AG10803 (cell line): ENCODE measurements at places on chromosomes 1 and 21.

DNA sequence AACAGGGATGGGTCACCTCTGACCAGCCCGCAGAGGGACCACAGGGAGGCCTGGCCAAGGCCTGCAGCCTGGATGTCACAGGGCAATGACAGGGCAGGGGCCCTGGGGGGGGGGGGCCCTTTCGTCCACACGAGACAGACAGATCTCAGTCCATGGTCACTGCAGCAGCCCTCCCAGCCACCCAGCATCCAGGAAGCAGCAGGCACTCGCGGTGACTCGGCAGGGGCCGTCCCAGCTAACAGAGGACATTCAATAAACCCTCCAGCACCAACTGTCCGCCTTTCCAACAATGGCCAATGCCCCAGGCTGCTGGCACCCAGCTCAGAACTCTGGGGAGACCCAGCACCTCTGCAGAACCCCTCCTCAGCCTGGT, 32.9 kb downstream of the MEGF6 start:
- no peak for DNase-seq

GRCh38 chr1:214337015-214337414, 56.1 kb downstream of the SMYD2 start:
- no peak for DNase-seq

GRCh38 chr1:24656046-24656445, 12.9 kb downstream of the SRRM1 start:
- DNase-seq: no peak

DNA sequence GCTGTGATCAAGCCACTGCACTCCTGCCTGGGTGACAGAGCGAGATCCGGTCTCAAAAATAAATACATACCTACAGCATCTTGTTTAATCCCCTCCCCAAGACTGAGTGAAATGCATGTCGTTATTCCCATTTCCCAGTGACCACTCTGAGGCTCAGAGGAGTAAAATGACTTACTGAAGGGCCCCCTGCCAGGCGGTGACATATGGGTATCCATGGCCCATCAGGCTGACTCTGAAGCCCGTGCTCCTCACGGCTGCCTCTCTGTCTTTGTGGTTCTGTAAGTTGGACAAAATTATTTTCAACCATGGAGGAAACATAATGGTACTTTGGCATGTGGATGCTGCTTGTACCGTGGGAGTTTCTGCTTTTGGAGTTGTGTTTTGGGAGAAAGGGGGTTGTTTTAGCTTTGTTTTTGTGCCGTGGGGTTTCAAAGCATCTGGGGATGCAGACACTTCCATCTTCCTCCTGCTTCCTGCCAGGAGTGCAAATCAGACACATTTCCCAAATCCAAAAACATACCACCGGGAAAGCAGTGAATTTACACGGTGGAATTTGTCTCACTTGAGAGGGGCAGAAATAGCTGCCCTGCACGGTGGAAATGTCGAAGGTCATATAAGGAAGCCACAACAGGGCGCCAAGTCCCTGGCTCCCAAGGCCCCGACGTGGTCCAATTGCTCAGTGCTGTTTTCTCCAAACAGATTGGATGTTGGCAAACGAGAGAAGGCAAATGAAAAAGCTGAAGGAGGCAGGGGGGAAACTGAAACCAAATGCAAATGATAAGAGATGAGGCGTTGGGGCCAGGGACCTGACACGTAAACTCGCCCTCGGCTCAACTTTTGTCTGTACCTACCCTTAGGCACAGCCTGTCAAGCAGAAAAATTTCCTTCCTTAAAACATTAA, 17.1 kb upstream of the PINK1 start:
- DNase-seq: peak; percentile 18

- no peak for DNase-seq
These were observed 21.2 kb downstream of the STXBP3 start for GRCh38 chr1:108767708-108768107.

- no peak for DNase-seq
These were observed 113.6 kb upstream of the GADD45A start for GRCh38 chr1:67571406-67571805.

DNA sequence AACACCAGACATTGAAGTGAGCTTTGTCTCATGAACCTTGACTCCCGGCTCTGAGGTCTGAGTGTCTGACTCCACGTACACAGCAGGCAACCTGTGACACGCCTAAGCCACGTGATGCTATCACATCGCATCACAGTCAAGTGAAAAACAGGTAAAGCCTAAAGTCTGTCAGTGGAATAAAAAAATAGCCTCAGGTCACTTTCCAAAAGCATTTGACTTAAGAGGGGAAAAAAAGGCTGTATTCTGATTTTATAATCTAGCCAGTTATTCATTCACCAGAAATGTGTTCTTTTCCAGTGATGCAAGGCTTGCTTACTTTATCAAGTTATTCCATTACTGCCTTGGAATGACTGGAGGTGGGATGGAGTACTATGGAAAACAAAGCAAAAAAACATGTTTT, 163.2 kb upstream of the HMCN1 start:
- DNase-seq: no peak

- DNase-seq: no peak
These were observed 36.6 kb downstream of the XCL2 start for GRCh38 chr1:168507231-168507630.

DNA sequence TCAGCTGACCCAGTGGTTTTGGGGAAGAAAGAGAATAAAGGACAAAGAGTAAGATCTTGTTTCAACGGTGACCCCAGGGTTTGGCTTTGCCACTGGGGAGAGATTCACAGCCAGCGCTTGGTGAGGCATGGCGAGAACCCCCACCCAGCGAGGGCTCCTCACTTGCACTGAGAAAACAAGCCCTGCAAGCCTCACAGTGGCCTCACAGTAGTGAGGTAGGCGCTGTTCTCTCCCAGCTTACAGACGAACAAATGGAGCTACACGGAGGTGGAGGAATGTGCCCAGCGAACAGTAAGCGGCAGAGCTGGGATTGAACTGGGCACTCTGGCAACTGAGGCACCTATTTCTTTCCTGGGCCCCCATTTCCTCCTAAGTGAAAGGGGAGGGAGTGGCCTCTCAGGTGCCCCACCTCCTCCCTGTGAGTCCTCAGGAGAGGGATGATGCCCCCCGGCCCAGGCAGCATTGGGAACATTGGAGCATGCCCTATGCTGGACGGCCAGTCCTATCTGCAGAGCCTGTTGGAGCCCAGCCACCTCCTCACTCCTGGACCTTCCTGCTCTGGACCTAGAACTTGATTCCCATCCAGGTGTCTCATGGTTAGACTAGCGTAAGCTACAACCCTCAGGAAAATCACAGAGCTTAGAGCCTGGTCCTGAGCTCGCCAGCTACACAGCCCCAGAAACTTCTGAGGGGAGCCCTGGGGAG, 73.4 kb upstream of the EDN2 start:
- DNase-seq: no peak

- DNase-seq: no peak
These were observed 2.4 kb downstream of the ZMYND12 start for GRCh38 chr1:42453386-42453785.

DNA sequence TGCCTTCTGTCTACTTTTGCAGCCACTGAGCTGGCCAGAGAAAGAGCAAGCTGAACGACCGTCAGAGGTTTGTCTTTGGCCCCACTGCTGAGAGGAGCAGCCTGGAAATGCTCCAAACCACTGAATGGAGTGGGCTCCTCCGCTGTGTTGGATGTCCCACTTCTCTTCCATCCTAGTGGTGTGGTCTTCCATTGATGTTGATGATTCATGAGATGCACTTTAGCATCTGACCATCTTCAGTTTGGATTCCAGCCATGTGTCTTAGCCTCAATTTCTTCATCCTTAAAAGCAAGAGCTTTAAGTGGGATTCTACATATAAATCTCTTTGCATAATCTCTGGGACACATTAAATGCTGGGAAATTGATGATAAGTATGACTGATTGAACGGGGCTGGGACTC, 276.9 kb downstream of the SIPA1L2 start:
- DNase-seq: no peak

DNA sequence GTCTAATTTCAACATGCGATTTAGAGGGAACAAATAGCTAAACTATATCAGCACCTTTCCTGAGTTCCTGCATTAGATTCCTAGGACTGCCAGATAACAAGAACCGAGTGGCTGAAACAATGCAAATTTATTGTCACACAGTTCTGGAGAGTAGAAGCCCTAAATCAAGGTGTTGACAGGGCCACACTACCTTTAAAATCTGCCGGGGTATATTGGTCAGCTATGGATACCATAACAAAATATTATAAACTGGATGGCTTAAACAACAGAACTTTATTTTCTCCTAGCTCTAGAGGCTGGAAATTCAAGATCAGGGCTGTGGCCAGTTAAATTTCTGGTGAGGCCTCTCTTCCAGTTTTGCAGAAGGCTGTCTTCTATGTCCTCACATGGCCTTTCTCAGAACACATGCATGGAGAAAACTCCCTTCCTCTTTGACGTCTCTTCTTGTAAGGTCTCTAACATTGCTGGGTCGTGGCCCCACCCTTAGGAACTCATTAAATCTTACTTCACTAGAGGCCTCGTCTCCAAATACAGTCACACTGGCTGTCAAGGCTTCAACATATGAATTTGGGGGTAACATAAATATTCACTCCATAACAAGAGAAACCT, 144.3 kb downstream of the FCRL5 start:
- no peak for DNase-seq

DNA sequence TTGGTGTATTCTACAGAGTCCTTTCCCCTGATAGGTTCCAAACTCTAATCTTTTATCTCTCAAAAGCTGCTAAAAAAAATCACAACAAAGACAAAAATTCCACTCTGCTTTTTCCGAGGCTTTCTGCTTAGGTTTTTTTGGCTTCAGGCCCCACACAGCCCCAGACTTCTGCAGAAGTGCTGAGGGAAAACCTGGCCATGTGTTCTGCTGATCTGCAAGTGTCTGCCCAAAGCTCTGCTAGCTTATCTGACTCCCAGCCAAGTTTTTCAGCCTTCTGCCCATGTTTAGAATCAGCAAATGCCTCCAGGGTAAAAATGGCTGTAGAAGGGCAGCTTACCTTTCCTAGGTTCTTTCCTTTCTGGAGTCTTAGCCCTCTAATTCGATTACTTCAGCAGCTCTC, 28.4 kb downstream of the DISP3 start:
- no peak for DNase-seq

GRCh38 chr1:176904057-176904751, 260.3 kb downstream of the ASTN1 start:
- DNase-seq: no peak

GRCh38 chr1:225987491-225988316, 11.4 kb downstream of the SDE2 start:
- DNase-seq: peak; percentile 64

GRCh38 chr1:221667504-221667903, 74.4 kb downstream of the DUSP10 start:
- DNase-seq: peak; percentile 59

DNA sequence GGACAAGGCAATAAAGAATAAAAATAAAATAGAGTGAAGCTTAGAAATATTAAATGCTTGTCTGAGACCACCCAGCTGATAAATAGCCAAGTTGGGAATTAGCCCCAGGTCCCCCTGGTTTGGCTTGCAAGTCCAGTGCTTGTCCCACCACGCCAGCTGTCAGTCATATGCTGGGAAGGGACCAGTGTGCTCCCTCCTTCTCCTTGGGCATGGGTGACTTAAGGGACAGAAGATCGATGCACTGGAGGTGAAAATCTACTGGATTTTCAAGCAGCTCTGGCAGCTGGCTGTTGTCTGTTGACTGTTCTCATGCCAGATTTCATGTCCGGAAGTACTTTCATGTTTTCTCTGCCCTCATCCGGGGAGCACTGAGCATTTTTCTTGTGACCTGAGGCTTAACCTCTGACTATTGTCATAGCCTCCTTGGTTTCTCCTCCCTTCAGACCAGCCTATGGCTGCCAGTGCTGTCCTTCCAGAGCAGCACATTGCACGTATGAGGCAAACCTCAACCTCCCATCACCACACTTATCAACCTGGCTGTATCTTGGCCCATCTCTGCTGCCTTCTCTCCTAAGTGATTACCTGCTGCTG, 12.4 kb downstream of the LMOD1 start:
- peak; percentile 67 for DNase-seq

- no peak for DNase-seq
These were observed 6.4 kb downstream of the TSTD1 start for GRCh38 chr1:161032409-161032808.

GRCh38 chr1:212917134-212917485, 33.2 kb upstream of the VASH2 start:
- DNase-seq: no peak

- DNase-seq: no peak
These were observed 19.7 kb downstream of the MTF1 start for GRCh38 chr1:37839676-37840075.

DNA sequence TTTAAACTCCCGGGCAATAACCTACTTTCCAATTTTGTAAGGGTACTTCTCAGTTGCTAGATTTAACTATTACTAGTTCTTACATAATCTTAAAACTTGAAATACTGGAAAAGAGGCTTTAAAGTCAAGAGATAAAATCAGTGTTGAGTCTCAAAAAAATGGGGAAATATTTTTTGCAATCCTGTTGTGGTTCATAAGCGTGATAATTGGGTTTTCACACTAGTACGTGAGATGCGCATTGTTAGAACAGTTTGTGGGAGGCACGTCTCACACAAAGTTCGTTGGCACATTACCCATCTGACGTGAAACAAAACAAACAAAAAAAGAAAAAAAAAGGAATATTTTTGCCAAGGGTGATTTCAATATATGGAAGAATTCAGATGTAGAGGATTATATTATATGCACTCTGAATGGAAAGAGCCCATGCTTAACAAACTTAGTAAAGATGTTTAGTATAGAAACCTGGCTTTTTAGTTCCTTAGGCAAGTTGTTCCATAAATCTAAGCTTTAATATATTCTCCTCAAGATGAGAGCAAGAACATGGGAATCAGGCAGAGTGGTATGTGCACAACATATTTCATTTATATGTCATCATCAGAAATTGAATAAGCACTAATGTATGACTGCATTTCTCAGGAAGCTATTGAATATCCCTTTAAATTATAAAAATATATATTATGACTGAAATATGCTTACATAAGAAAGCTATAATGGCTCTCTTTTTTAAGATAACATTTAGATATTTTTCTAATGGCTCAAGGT, 73.9 kb upstream of the TNFSF4 start:
- DNase-seq: peak; percentile 25

DNA sequence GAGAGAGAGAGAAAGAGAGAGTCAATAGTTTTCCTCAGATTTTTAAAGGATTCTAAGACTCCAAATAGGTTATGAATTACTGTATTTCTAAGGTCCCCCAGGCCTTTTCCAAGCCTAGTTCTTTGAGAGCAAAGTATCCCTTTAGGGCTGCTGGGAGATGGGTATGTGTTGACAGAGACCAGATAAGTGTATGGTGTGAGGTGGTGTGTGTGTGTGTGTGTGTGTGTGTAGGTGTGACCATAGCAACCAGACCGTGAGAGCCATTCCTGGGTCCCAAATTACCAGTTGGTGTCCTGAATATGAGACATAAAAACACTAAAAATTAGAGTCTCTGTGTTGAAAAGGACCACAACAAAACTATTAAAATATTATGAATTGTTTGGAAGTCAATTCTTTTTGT, 41.7 kb upstream of the DNAJC6 start:
- DNase-seq: no peak

DNA sequence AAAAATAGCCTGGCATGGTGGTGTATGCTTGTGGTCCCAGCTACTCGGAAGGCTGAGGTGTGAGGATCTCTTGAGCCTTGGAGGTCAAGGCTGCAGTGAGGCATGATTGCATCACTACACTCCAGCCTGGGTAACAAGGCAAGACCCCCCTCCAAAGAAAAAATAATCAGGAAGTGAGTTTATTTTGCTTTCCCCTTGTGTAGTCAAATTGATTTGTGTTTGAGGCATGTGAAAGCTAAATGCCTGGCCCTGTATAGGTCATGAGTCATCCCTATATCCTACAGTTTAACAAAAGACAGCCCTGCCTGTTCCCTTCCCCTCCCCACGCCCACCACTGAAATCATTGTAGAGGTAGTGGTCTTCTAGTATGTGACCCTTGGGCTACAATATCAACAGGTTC, 241.4 kb upstream of the JUN start:
- DNase-seq: peak; percentile 66
